ENCODE measurements at places on chromosomes 12 and 14.

DNA sequence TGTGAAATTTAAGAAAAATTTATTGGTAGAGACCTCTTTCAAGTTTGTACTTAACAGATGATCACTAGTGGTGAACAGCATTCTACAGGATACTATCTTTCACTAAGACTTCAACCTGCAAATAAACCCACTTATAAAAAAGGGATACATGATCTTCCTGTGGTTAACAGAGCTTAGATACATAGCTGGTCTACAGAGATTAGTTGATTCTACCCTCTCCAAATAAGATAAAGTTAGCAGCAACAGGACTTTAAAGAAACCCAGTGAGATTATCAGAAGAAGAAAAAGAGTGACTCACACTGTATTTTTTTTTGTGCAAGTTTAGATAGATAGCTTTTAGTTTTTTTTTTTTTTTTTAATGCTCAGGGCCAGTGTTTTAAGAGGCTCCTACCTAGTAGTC is 34.5 kb downstream of the USP44 start:
- DNase-seq: no peak

- no peak for DNase-seq
These were observed 120.9 kb upstream of the HIF1A start for GRCh38 chr14:61574514-61574807.

- no peak for DNase-seq
These were observed 39.0 kb upstream of the SFSWAP start for GRCh38 chr12:131671871-131672270.

GRCh38 chr12:3821441-3821840 is 51.8 kb downstream of the PARP11 start:
- DNase-seq: no peak

DNA sequence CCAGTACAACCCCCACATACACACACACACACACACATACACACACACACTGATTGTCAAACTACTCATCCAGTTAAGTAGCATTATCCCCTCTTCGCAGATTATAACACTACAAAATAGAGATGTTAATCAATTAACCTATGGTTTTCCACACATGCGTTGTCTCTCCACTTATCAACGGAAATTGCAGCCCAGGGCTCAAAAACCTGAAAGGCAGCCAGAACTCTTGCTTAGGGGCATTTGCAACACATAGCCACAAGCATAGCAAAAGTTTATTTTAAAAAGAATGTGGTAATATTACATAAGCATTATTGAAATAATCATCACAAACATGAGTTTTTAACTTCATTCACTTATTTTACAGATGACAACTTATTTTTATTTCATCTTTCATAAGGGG is 265.8 kb downstream of the SLC16A7 start:
- DNase-seq: no peak

DNA sequence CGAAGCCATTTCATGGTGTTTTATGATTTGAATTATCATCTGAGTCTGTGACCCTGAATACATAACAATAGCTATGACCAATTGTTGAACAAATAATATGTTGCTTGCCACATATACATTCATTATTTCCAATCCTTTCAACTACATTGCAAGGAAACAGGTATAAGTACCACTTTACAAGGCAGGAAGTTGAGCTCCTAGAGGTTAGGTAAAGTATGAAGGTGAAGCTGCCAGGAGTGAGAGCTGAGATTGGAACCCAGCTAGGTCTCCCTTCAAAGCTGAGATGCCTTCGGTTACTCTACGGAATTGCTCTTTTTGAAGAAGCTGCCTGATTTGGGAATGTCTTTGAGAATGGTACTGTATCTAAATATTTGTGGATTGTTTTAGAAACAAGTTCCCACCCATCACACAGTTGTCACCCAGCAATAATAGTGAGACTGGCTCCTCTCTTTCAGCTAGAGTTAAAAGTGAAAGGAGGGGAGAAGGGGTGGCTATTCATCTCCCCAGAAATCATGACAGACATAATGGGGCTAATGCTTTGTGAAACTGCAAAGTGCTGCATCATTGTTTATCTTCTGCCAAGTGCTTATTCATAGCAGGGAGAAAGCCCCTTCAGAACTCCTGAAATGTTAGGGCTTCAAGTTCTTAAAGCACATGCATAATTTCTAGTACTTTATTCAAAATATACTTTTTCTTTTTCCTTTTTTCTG is 75.9 kb upstream of the AMIGO2 start:
- no peak for DNase-seq

- no peak for DNase-seq
These were observed 76.9 kb upstream of the TMEM263 start for GRCh38 chr12:106878804-106879203.

GRCh38 chr14:77219591-77219990 is 38.0 kb downstream of the TMEM63C start:
- no peak for DNase-seq

- DNase-seq: no peak
These were observed 193.3 kb upstream of the SYT1 start for GRCh38 chr12:78671295-78671694.

- DNase-seq: peak; percentile 72
These were observed 24.9 kb upstream of the C12orf76 start for GRCh38 chr12:110073049-110073831.

- DNase-seq: no peak
These were observed 60.9 kb upstream of the TMTC1 start for GRCh38 chr12:29844667-29845066.

- no peak for DNase-seq
These were observed 80.8 kb downstream of the RAD52 start for GRCh38 chr12:868722-869121.

DNA sequence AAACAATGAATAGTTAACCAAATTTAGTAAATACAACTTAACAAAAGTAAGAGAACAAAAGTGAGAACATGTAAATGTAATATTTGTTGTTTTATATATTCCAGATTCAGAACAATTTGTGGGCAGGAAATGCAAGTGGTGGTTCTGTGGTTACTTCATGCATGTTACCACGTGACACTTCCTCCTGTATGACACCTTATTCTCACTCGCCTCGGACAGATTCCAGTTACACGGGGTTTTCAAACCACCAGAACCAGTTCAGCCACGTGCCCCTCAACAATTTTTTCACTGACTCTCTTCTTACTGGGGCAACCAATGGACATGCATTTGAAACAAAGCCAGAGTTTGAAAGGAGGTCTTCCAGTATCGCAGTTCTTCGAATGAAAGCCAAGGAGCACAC is 21.0 kb downstream of the ALX1 start:
- DNase-seq: no peak

DNA sequence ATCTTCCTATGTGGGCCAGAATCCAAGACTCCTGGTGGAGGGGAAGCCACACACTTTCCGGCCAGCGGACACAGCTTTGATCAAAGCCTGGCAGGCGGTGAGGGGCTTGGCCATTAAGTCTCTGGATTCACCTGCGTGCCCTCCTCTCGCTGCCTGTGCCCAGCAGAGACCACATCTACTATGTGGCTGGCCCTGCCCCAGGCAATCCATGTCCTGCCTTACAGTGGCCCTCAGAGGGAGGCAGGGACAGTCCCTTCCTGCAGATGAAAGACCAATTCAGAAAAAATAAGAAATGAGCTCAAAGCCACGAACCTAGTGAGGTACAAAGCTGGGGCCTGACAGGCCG is 82.7 kb upstream of the GPR68 start:
- DNase-seq: no peak

DNA sequence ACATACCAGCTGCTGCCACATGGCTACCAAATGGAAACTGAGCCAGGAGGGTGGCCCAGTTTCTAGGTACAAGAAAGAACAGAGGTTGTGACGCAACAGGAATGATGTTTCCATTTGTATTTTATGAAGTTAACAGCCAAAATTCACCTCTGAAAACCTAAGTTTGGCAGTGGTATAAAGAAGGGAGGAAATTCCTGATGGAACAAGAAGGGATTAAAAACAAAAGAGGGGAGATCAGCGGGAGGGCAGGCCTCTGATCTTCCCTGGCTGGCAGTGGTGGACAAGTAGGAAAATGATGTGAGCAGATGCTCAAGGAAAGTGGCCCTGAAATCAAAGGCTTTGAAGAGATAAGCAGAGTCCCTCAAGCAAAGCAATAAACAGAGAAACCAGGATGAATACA is 47.3 kb upstream of the BCL2L14 start:
- DNase-seq: no peak

GRCh38 chr12:124411953-124412645 is 117.2 kb downstream of the RFLNA start:
- no peak for DNase-seq

GRCh38 chr14:92352158-92352985 is 29.4 kb downstream of the SLC24A4 start:
- no peak for DNase-seq

- no peak for DNase-seq
These were observed 201.7 kb upstream of the PLXNC1 start for GRCh38 chr12:93946542-93947150.

GRCh38 chr12:3532931-3533702 is 42.1 kb downstream of the PRMT8 start:
- DNase-seq: peak; percentile 28

- peak; percentile 67 for DNase-seq
These were observed 22.4 kb downstream of the ASB2 start for GRCh38 chr14:93953739-93954515.

DNA sequence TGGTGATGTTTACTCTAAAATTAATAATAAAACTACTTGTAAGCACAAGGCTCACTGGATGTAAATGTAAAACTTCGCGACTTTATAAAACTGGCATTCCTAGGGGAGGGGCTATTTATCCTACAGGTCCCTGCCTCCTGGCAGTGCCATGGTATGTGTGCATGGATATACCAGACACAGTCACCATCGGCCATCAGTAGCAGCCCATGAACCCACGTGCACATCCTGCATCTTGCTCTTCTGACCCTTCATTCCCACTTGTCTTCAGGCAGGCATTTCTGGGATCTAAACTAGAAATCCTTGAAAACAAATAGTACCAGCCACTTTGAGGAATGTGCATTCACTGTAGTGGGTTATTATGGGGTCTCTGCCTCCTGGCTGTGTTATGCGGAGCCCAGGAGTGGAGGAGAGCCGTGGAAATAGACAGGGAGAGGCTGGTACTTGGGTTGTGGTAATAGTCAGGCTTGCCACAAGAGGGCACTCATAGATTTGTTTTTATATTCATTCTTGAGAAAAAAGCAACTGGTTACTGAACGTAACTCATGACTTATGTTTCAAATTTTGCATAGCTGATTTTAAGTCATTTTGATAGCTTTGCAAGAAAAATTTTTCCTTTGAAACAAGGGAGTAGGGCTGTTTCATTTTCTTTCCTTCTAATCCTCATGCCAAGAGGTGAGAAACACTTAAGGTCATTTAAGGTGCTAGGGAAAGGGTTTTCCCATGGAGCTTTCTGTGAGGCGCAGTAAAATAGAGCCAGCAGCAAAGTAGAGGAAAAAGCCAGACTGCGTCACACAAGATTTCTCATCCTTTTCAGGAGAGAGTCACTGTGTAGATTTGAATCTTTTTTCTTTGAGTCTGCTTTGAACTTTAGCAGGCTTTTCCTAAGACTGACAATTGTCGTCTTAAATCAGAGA is 17.4 kb upstream of the GALNT16 start:
- DNase-seq: peak; percentile 71

Data from activated CD8-positive, alpha-beta memory T cell treated with anti-CD3 and anti-CD28 coated beads for 24 hours (primary cell).